ENCODE measurements at places on chromosomes 12 and 14. TPM values are rescaled to one million over a fixed set of nuclear protein-coding genes. Genes with fewer than 3 reads are reported as not detected.

The VRTN gene
- polyA plus RNA-seq, result not detected

The ANKRD33 gene
- polyA plus RNA-seq, result not detected

DNA sequence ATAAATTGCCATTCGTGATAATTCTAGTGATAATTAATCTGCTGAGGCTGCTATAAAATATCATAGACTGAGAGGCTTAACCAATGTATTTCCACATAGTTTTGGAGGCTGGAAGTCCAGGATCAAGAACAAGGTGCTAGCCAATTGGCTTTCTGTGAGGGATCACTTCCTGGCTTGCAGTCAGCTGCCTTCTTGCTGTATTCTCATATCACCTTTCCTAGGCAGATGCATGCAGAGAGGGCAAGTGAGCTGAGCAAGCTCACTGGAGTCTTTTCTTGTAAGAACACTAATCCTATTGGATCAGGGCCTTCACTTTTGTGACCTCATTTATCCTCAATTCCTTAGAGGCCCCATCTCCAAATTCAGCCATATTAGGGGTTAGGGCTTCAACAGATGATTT is 640.7 kb downstream of the DIO2 start:
- H3K4me1 ChIP-seq, result no peaks in the 10 kb centered on the region
- no peaks in the 10 kb centered on the region for H3K27me3 ChIP-seq
- H3K36me3 ChIP-seq, result no peaks in the 10 kb centered on the region
- DNase-seq, result no peak
- H3K4me3 ChIP-seq, result no peak overlapping the region

- no peaks in the 10 kb centered on the region for H3K4me1 ChIP-seq
- DNase-seq, result no peak
- H3K27me3 ChIP-seq, result no peaks in the 10 kb centered on the region
- H3K27ac ChIP-seq, result no peak overlapping the region
- no peaks in the 10 kb centered on the region for H3K36me3 ChIP-seq
- no peak overlapping the region for H3K4me3 ChIP-seq
Measured at GRCh38 chr14:40494483-40494882, 1062.2 kb upstream of the FBXO33 start.

- no peaks in the 10 kb centered on the region for H3K27me3 ChIP-seq
- no peak overlapping the region for H3K4me3 ChIP-seq
- peak; percentile 92 for DNase-seq
- peak overlapping the region; percentile 96 for H3K27ac ChIP-seq
- peaks cover 33% of the 10 kb centered on the region for H3K36me3 ChIP-seq
- H3K4me1 ChIP-seq, result peaks cover 55% of the 10 kb centered on the region
Measured at GRCh38 chr14:22848351-22849164, 12.2 kb downstream of the MMP14 start.

GRCh38 chr14:101542391-101542790 is 18.9 kb upstream of the DIO3 start:
- no peak for DNase-seq
- H3K4me1 ChIP-seq, result no peaks in the 10 kb centered on the region
- H3K36me3 ChIP-seq, result no peaks in the 10 kb centered on the region
- H3K27me3 ChIP-seq, result peaks cover 14% of the 10 kb centered on the region
- H3K27ac ChIP-seq, result no peak overlapping the region

DNA sequence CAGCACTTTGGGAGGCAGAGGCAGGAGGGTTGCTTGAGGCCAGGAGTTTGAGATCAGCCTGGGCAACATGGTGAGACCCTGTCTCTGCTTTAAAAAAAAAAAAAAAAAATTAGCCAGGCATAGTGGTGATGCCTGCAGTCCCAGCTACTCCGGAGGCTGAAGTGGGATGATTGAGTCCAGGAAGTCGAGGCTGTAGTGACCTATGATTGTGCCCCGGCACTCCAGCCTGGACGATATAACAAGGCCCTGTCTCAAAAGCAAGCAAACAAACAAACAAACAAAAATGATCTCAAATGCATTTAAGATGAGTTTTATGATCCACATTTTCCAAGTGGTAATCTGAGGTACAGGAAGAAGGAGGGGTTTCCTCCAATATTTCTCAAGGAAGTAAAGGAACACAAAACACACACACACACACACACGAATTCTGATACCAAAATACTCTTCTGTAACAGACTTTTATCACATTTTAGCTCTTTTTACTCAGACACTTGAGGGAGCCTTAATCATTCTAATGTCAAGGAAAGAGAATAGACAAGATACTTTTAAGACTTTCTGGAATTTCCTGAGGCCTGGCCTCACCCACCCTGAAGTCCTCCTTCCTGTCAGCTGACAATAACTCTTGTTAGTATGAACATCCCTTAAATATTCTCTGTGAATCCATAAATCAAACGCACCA is 44.4 kb upstream of the CERS5 start:
- DNase-seq, result no peak
- peaks cover 6% of the 10 kb centered on the region for H3K4me1 ChIP-seq
- H3K27me3 ChIP-seq, result no peaks in the 10 kb centered on the region
- H3K36me3 ChIP-seq, result peaks cover 25% of the 10 kb centered on the region

GRCh38 chr12:124938587-124938986 is 24.1 kb upstream of the UBC start:
- no peaks in the 10 kb centered on the region for H3K27me3 ChIP-seq
- no peaks in the 10 kb centered on the region for H3K36me3 ChIP-seq
- H3K4me1 ChIP-seq, result peaks cover 2% of the 10 kb centered on the region
- peak overlapping the region; percentile 95 for H3K27ac ChIP-seq
- H3K4me3 ChIP-seq, result peak overlapping the region; percentile 8

The CIDEB gene
- polyA plus RNA-seq, result 0.19 TPM

- H3K36me3 ChIP-seq, result no peaks in the 10 kb centered on the region
- H3K27me3 ChIP-seq, result peaks cover under 1% of the 10 kb centered on the region
- H3K4me3 ChIP-seq, result no peak overlapping the region
- H3K4me1 ChIP-seq, result peaks cover 7% of the 10 kb centered on the region
Measured at GRCh38 chr12:14880890-14881453, 4.7 kb downstream of the MGP start.

- H3K36me3 ChIP-seq, result no peaks in the 10 kb centered on the region
- no peaks in the 10 kb centered on the region for H3K4me1 ChIP-seq
- no peak overlapping the region for H3K27ac ChIP-seq
- H3K27me3 ChIP-seq, result peaks cover 11% of the 10 kb centered on the region
Measured at GRCh38 chr14:99635116-99635515, 9.8 kb upstream of the HHIPL1 start.

The MDM1 gene
- 5.7 TPM for polyA plus RNA-seq

DNA sequence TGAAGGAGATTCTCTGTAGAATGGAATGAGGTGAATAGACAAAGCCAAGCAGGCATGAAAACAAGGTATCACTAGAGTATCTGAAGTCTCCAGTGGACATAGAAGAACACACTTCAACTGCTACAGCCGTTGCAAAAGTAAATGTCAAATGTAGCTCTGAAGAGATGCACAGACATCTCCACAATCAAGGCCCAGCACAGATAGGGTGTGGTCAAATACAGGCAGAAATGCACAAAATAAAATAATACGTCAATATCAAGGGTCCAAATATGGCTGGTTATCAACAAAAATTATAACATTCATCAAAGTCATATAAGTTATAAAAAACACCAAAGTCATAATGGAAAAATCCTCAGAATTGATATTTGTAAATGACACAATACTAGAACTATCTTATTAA is 1107.3 kb downstream of the TMEM121 start:
- H3K4me3 ChIP-seq, result no peak overlapping the region
- no peak for DNase-seq
- H3K4me1 ChIP-seq, result no peaks in the 10 kb centered on the region
- no peak overlapping the region for H3K27ac ChIP-seq
- no peaks in the 10 kb centered on the region for H3K36me3 ChIP-seq
- H3K27me3 ChIP-seq, result no peaks in the 10 kb centered on the region
